ENCODE measurements at places on chromosomes 1 and 21.

DNA sequence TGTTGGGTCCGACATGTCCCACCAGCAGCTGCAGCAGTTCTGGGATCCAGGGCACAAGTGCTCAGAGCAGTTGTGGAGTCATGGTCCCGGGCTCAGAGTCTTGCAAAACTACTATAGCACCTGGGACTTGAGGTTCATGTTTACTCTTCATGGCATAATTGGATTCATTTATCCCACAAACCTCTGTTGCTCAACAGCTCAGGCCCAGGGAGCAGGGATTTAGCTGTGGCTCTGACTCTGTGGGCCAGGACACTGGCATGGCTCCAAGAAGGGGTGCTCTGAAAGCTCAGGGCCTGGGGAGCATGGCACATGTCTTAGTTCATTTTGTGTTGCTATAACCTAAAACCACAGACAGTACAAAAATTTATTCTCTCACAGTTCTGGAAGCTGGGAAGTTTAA lies 626.7 kb upstream of the ADGRL2 start:
- no peak for DNase-seq

DNA sequence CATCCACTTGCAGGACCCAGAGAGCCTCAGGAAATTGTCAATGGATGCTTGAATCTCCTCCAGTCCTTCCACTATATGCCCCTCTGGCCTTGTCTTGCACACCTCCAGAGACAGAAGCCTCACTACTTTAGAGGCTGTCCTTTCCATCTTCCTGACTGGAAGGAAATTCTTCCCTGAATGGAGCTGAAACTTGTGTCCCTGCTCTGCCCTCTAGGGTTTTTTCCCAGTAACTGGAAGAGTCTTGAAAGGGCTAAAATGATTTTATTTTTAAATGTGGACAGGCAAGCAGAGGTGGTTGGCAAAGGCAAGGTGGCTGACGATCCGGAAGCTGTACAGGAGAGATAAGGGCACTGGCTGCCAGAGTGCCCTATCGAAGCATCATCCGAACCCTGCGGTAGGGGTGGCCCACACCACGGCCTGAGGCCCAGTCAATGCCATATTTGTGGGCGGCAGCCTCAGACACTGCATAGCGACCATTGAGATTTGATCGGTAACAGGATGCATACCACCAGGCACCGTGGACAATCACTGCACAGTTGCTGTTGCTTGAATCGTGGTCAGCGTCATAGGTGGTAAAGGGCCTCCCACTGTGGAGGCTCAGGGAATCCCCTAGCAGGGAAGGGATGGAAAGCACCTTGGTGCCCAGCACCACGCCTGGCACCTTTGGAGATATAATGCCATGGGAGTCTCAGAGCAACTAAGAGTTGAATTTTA lies 2.3 kb upstream of the MAP3K6 start:
- no peak for DNase-seq

DNA sequence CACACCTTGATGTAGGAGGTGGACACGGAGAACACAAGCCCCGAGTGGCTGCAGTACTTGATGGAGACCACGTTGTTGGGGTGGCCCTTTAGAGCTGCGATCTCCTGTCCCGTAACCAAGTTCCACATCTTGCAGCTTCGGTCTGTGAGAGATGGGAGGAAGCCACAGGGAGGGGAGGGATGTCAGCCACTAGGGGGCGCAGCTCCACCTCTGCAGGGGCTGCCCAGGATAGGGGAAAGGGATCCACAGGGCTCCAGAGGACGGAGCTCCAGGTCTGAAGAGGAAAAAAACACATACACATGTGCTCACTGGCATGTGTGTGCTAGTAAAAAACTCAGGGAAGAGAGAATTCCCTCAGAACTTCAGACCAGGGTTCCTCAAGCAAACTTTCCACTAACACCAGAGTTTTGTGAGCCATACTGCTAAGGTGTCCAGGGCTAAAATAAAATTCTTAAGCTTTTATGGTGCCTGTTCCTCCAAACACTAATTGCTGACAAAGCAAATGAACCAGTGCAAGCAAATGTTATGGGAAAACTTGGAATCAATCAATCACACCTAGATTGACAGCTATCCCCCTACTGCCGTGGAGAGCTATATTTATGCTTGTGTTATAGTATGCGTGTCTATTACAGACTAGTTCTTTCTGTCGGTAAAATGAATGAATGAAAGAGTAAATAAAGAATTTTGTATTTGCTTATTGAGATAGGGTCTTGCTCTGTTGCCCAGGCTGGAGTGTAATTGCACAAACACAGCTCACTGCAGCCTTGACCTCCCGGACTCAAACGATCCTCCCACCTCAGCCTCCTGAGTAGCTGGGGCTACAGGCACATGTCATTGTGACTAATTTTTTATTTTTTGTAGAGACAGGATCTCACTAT lies 43.7 kb downstream of the KIF21B start:
- no peak for DNase-seq

GRCh38 chr1:163826500-163826899 lies 504.7 kb downstream of the NUF2 start:
- DNase-seq = no peak

DNA sequence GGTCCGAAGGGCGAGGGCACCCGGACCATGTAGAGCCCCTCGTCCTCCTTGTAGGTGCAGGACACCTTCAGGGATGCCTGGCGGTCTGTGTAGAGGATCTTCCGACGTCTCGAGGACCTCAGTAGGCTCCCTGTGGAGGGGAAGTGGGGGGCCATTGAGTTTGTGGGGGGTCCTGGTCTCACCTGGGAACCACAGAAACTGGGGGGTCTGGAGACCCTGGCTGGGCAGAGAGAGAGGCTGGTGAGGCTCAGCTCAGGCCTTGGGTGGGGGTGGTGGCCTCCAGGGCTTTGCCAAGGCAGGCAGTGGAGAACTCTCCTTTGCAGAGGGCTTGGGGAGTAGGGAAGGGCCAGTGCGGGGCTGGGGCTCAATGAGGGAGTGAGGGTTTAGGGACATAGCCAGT lies 19.0 kb downstream of the MYOM3 start:
- no peak for DNase-seq

All from right forelimb (tissue), 1 donor.